ENCODE measurements at places on chromosomes 2 and 18.
A peak's percentile ranks its signal among the peaks of the same experiment; 100 is the strongest.

DNA sequence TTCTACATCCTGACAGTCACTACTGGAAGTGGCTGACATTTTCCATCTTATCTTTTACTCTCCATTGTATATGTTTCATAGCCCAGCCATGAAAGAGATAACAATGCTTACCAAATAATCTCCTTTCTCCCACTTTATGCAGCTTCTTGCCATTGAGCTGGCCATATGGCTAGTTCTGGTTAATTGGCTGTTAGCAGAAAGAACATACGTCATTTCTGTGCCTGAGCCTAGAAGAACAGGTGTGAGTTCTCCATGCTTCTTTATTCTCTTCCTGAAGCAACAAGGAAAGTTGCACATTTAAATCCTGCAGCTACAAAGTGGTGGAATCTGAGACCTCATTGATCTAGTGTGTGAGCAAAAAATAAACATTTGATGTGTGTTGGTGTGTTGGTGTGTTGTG lies 82.0 kb upstream of the FSHR start:
- peak; percentile 14 for DNase-seq

GRCh38 chr18:44837482-44838180 lies 156.9 kb downstream of the SETBP1 start:
- DNase-seq: no peak

DNA sequence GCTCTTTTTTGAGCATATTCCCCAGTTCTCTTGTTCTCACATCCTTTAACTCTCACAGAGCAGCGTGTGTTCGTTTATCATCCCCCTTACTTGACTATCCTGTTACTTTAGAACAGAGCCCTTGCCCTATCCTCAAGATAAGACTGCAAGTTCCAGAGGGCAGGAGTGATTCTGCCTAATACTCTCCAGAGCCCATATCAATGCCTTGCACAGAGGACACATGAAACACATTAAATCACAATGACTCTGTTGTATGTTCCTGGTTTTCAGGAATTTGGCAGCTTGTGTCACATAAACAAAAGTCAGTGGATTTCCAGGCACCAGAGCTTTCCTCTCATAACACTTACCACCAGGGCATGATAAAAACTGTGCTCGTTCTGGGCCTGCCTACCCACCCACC lies 156.7 kb downstream of the RNF144A start:
- no peak for DNase-seq

DNA sequence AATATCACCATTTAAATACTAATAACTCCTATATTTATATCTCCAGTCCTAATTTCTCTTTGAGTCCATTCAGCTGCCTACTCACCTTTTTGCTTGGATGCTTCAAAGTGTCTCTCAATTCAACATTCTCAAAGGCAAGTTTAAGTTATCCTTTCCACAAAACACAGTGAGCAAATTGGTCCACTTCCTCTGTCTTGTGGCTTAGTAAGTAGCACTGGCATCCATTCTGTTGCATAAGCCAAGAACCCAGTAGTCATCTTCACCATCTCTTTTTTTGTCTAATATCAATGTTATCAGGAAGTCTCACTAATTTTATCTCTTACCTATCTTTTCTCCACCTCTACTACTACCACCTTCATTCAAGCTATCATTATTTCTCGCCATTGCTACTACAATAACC lies 27.4 kb upstream of the IL1RL1 start:
- DNase-seq: no peak

GRCh38 chr2:39210846-39211245 lies 32.9 kb downstream of the CDKL4 start:
- DNase-seq: peak; percentile 2

DNA sequence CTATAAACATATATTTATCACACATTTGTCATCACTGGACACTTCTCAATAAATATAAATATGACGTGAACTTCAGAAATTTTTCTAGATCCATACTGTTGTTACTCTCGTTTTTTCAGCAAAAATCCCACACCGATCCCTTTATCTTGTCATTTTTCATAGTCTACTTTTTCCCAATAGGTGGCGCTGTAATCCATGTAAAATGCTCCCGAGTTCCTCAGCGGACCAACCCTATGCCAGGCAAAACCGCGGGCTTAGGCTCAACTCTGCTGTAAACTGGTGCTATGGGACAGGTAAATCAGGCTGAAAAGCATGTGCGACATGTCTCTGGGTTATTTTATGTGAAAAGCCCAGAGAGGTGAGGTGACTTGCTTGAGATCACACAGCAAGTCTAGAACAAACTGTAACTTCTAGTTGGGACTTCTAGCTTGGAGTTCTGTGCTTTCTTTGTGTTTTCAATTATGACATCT lies 104.0 kb downstream of the COBLL1 start:
- peak; percentile 77 for DNase-seq

GRCh38 chr2:40455661-40456060 lies 3.8 kb upstream of the SLC8A1 start:
- no peak for DNase-seq

- DNase-seq: no peak
Measured at GRCh38 chr2:151337643-151338042, 19.7 kb upstream of the TNFAIP6 start.

DNA sequence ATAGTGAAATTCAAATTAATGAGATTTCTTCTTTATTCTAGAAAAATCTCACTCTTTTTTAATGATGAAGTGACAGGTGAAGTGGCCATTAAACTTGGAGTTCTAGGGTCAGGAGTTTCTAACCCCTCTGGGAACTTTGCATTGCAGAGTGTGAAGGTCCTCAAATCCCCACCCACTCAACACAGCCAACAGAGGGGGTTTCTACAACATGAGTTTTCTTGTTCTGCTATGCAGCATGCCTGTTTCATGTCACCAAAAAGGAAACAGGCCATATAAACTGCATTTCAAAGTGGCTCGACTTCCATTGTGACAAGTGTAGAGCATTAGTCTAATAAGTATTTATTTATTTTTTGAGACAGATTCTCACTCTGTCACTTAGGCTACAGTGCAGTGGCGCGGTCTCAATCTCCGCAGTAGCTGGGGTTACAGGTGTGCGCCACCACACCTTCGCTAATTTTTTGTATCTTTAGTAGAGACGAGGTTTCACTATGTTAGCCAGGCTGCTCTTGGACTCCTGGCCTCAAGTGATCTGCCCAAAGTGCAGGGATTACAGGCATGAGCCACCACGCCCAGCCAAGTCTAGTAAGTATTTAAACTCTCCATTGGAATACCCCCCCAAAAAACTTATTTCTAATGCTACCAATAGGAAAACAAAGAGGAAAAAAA lies 146.1 kb upstream of the ZFP36L2 start:
- no peak for DNase-seq

DNA sequence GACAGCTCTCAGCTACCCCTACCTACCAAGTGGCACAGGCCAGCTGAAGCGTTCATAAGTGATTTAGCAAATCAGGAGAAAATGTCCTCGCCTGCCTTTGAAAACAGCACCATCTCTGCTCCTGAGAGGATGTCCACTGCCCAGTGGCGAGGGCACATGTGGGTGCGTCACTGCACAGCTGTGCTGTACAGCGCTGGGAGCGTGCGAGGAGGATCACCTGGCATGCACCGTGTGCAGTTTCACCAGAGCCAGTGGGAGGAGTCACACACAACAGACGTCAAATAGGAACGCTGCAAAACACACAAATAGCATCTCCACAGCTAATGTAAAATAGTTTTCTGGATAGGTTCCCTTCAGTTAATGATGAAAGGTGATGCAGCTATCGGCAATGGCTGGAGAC lies 154.1 kb downstream of the HDAC4 start:
- no peak for DNase-seq

DNA sequence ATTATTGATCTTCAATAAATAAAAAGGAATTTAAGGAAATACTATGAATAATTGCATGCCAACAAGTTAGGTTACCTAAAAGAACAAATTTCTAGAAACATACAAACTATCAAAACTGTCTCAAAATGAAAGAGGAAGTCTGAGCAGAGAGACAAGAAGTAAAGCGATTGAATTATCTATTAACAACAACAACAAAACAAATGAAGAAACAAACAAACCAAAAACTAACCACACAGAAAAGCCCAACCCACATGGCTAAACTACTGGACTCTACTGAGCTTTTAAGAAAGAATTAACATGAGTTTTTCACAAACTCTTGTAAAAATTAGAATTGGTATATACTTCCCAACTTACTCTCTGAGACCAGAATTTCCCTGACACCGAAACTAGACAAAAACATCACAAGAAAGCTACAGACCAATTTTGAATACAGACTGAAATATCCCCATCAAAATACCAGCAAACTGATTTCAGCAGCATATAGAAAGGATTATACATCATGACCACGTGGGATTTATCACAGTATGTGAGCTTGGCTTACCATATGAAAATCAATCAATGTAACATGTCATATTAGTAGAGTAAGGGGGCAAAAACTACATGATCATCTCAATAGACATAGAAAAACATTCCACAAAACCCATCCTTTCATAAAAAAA lies 16.6 kb upstream of the GALNT1 start:
- DNase-seq: no peak

DNA sequence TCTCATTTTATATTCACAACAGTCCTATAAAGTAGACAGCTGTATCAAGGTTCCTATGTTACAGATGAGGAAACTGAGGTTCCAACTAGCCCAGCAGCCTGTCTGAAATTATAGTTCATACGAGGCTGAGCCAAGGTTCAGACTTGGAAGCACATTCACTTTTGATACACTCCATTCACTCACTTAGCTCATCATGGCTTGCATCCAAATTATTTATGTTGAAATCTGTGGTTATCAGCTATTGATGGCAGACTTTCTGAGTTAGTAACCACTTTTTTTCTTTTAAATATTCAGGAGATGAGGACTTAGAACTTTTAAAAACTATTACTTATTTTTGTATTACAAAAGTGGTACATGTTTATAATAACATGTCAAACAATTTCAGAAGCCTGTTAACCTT lies 188.2 kb downstream of the MTX2 start:
- DNase-seq: no peak

DNA sequence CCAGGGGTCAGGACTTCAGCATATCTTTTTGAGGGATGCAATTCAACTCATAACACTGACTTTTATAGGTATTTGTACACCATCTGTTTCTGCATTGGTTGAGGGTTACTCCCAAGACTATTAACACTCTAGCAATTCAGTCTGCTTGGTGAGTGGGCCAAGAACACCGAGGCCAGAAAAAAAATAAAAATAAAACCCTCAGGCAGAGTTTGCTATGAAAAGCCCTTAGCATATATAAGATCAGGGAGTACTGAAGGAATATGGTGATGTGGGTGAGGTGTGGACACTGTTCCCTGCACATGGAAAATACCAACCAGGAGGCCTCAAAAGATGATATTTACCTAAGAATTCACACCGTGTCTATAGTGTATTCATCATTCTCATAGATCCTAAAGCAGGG lies 383.2 kb upstream of the UBE2E3 start:
- DNase-seq: no peak

- no peak for DNase-seq
Measured at GRCh38 chr18:13871701-13872100, 43.6 kb downstream of the MC2R start.

DNA sequence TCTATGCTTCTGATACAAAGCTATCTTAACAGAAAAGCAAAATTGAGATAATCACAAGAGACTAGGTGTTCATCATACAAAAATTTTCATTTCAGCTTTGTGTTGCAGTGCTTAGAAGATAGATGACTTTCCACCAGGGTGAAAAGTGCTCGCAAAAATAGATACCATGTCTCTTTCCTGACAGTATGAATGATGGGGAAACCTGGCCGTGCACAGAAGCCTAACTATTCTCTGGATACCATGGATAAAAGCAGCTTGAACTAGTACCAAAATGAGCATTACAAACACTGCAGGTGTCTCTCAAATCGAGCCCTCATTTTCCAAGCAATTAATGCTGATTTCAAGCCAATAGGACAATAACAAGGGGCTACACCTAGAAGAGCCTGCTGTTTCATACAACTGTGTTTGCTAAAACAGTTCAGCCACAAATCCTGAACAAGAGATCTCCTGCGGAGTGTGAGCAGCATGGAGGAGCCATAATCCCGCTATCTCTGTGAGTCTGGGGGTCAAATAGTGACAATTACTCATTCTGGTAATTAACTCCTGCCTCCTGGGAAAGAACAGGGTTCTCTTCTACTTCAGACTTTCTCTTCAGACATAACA lies 507.6 kb downstream of the PID1 start:
- no peak for DNase-seq

DNA sequence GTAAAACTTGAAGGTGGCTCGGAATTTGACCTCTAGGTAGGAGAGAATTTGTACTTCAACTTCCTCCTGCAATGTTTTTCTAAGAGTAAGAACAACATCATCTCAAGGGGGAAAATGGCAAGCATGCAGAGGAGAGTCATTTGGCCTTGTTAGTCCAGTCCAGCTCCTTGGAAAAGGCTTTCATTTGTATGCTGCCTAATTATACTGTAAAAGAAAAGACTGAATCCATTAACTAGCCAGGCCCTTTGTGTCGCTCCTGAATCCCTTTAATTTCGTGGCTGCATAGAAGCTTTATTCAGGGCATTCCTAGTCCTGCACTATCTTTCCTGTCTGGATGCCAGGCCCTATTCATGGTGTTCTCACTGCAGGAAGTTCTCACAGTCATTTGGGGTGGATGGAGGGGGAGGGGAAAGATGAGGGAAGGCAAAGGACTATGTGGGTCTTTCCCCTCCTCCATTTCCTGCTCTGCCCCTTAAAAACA lies 36.0 kb downstream of the PHLPP1 start:
- DNase-seq: no peak

- DNase-seq: no peak
Measured at GRCh38 chr2:23746141-23746863, 180.6 kb downstream of the ATAD2B start.

- DNase-seq: no peak
Measured at GRCh38 chr2:125643128-125643527, 1012.8 kb upstream of the GYPC start.

- DNase-seq: no peak
Measured at GRCh38 chr2:218002143-218002844, 501 bp downstream of the TNS1 start.

DNA sequence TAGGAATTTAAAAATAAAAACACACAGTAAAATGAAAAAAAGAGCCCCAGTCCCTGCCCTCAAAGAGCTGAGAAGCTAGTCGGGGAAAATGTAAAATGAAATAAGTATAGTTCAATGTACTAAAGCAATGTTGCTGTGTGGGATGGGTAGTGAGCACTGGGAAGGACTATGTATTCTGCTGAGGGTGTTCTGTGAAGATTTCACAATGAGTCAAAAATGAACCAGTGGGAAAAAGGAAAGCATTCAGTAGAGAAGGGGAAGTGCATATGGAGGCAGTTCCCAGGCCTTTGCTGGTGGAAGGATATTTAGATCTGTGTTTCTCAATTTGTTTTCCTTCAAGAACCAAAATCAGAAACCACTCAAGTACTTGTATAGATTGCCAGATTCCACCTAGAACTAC lies 1094.7 kb upstream of the KLHL29 start:
- no peak for DNase-seq

- no peak for DNase-seq
Measured at GRCh38 chr2:29879456-29879855, 41.9 kb downstream of the ALK start.

- no peak for DNase-seq
Measured at GRCh38 chr18:75211953-75212750, 1.6 kb downstream of the TSHZ1 start.

DNA sequence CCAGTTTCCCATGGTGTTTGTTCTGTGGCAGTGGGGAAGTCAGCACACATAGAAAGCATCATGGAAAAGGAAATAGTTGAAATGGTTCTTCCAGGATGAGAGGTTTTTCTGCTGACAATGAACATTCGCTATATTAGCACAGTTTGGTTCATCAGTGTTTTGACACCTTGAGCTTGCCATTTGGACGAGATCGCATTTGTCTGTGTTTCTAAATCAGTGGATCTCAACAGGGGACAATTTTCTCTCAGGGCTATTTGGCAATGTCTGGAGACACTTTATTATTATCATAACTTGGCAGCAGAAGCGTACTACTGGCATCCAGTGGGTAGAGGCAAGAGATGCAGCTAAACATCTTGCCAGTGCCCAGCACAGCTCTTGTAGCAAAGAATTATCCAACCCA lies 74.6 kb downstream of the CD8B2 start:
- DNase-seq: peak; percentile 92
